Spinal cord (tissue), 10 donors: ENCODE measurements at places on chromosomes 3 and 15.
A peak's percentile ranks its signal among the peaks of the same experiment; 100 is the strongest.

- no peaks in the 10 kb centered on the region for H3K27me3 ChIP-seq
- H3K4me3 ChIP-seq, result no peak overlapping the region
- no peak for DNase-seq
- no peak overlapping the region for H3K27ac ChIP-seq
- H3K4me1 ChIP-seq, result no peaks in the 10 kb centered on the region
- H3K36me3 ChIP-seq, result no peaks in the 10 kb centered on the region
These were observed 519.3 kb downstream of the NLGN1 start for GRCh38 chr3:173916799-173917198.

DNA sequence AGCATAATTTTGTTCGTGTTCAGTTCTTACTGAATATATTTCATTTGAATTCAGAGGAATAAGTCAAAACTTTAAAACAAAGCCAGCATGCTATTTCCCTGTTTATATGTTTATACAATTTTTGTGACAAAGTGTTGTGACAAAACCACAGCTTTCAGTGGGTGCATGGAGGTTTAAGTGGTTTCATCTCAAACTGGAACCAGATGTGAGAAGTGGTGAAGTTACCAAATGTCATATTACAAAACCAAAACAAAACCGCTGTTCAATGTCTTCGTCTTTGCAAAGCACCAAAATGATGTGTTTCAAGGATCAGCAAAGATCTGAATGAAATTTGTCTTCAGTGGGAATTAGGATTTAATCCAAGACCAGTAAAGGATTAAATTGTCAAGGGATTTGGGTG, 59.3 kb upstream of the OSTN start:
- no peaks in the 10 kb centered on the region for H3K27me3 ChIP-seq
- no peak overlapping the region for H3K4me3 ChIP-seq
- no peaks in the 10 kb centered on the region for H3K4me1 ChIP-seq

DNA sequence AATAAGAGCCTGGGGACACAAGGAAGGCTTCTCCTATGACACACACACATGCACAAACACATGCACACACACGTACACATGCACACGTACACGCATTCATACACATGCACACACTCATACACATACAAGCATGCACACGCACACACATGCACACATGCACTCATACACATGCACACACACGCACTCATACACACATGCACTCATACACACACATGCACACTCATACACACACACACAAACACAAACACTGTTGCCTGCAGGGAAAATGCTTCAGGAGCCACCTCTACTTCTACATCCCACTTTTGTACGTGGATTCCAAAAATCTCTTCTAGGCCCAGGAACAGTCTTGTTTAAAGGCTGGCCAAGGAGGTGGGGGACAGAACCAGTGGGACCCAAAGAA, 20.7 kb upstream of the NR2E3 start:
- no peak overlapping the region for H3K27ac ChIP-seq
- no peak for DNase-seq
- H3K36me3 ChIP-seq, result no peaks in the 10 kb centered on the region
- H3K4me3 ChIP-seq, result no peak overlapping the region

GRCh38 chr3:67529915-67530314, 124.5 kb downstream of the SUCLG2 start:
- H3K27ac ChIP-seq, result no peak overlapping the region
- no peaks in the 10 kb centered on the region for H3K4me1 ChIP-seq
- H3K36me3 ChIP-seq, result no peaks in the 10 kb centered on the region
- H3K27me3 ChIP-seq, result no peaks in the 10 kb centered on the region

DNA sequence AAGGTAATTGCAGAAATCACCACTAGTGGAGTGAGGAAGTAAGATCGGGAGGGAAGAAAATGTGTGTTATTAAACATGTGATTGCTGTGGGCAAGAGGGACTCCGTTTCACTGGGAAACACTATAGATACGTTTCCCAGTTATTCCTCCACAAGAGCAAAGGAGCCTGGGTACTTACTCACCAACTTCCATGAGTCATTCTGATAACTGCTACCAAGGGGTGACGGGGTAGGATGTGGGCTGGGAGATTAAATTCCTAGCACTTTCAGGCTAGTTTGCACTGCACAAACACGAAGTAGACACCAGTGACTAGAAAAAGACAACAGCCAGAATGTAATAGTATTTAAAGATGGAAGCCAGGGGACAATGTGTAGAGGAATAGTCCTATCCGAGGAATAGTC, 812.9 kb upstream of the CFAP20DC start:
- no peak for DNase-seq
- H3K36me3 ChIP-seq, result no peaks in the 10 kb centered on the region
- no peaks in the 10 kb centered on the region for H3K27me3 ChIP-seq
- no peak overlapping the region for H3K27ac ChIP-seq

- H3K27me3 ChIP-seq, result no peaks in the 10 kb centered on the region
- no peak overlapping the region for H3K4me3 ChIP-seq
- H3K27ac ChIP-seq, result peak overlapping the region; percentile 81
- DNase-seq, result no peak
- H3K36me3 ChIP-seq, result no peaks in the 10 kb centered on the region
These were observed 193.6 kb downstream of the UACA start for GRCh38 chr15:70569714-70570231.

- H3K4me1 ChIP-seq, result no peaks in the 10 kb centered on the region
- H3K27me3 ChIP-seq, result no peaks in the 10 kb centered on the region
- no peak overlapping the region for H3K4me3 ChIP-seq
- H3K36me3 ChIP-seq, result no peaks in the 10 kb centered on the region
These were observed 45.5 kb downstream of the TFG start for GRCh38 chr3:100754563-100755334.

DNA sequence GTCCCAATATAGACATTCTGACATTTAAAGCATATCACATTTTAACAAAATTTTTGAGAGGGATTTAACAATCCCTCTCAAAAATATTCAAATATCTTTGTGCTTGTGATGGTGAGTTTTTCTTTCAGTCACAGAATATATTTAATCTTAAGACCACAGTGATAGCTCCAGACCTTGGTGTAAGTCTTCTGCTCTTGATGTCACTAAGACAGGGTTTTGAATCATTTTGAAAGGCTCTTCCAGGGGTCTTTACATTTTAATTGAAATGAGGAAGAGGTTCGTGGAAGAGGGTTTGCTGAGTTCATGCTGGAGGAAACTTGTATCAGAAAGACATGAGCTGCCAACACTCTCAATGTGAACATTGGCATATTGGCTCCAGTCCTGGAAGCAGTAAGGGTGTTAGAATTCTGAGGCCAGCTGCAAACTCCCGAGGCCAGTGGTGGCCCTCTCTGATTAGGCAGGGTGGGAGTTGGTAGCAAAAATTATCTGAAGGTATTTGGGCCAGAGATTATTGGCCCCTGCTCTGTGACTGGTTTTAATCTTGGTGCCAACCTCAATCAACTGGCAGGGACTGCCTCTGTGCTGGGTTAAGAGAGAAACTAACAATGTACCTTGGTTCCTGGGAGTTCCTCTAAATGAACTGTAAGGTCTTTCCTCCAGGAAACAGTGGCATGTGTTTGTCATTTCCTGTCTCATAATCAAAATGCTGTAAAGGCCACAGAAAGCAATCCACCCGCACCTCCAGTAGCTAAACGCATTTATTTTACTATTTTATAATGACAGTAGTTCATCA, 5.3 kb downstream of the POU1F1 start:
- H3K36me3 ChIP-seq, result no peaks in the 10 kb centered on the region
- no peak for DNase-seq
- H3K27ac ChIP-seq, result no peak overlapping the region

GRCh38 chr15:83318861-83319415, 34.5 kb upstream of the BNC1 start:
- no peaks in the 10 kb centered on the region for H3K36me3 ChIP-seq
- peaks cover 4% of the 10 kb centered on the region for H3K4me1 ChIP-seq
- H3K4me3 ChIP-seq, result no peak overlapping the region
- no peak for DNase-seq
- no peak overlapping the region for H3K27ac ChIP-seq

DNA sequence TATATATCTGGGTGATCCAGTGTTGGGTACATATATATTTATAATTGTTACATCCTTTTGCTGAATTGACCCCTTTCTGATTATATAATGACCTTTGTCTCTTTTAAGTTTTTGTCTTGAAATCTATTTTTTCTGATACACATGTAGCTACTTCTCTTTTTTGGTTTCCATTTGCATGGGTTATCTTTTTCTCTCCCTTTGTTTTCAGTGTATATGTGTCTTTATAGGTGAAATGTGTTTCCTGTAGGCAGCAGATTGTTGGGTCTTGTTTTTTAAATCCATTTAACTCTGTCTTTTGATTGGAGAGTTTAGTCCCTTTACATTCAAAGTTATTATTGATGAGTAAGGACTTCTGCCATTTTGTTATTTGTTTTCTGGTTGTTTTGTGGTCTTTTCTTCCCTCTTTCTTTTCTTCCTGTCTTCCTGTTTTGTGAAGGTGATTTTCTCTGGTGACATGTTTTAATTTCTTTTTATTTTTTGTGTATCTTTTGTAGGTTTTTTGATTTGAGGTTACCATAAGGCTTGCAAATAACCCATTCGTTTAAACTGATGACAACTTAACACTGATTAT, 56.8 kb downstream of the STARD9 start:
- peaks cover 3% of the 10 kb centered on the region for H3K36me3 ChIP-seq
- H3K27ac ChIP-seq, result no peak overlapping the region
- DNase-seq, result no peak
- H3K27me3 ChIP-seq, result no peaks in the 10 kb centered on the region

- H3K36me3 ChIP-seq, result no peaks in the 10 kb centered on the region
- no peak overlapping the region for H3K27ac ChIP-seq
- H3K4me1 ChIP-seq, result peaks cover 14% of the 10 kb centered on the region
- DNase-seq, result no peak
- H3K4me3 ChIP-seq, result no peak overlapping the region
These were observed 85.5 kb downstream of the FOXP1 start for GRCh38 chr3:71497971-71498444.

GRCh38 chr3:156561533-156561932, 6.6 kb upstream of the SSR3 start:
- no peak for DNase-seq
- H3K27me3 ChIP-seq, result peaks cover 2% of the 10 kb centered on the region
- H3K4me1 ChIP-seq, result no peaks in the 10 kb centered on the region
- H3K27ac ChIP-seq, result no peak overlapping the region
- no peaks in the 10 kb centered on the region for H3K36me3 ChIP-seq

DNA sequence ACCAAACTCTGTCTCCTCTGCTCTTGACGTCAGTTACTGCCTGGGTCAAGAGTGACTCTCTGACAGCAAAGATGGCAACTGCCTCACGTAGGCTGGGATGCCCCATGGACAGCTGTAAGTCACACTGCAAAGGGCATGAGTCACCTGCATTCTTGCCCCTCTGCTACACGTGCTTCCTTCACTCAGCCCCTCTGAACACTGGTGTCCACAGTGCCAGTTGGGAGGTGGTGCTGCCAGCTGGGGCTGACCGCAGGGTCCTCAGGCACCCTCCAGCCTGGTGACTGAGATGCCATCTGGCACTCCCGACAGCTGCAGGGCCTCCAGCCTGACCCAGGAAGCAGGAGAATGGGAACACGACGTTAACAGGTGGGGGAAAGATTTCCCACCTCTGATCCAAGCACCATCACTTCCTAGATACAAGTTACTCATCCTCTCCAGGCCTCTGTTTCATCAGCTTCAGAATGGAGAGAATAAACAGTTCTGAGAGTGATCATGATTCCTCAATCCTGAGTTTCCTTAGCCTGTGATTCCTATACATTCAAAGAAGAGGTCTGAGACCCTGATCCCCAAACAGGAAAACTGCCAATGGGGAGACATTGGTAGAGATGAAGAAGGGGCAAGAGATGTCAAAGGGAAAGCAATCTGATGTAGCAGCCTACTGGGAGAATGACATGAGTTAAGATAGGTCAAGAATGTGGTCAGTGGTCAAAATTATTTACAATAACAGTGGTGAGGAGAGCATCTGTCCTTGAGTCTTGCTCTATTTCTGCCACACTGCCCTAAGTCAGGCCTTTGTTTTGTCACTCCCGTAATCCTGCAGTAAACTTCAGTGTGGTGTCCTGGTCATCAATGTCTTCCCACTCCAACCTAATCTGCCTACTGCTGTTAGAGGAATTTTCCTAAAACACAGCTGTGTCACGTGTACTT, 86.1 kb upstream of the BCL6 start:
- H3K27me3 ChIP-seq, result no peaks in the 10 kb centered on the region
- DNase-seq, result no peak
- H3K4me1 ChIP-seq, result no peaks in the 10 kb centered on the region
- H3K4me3 ChIP-seq, result no peak overlapping the region
- H3K27ac ChIP-seq, result no peak overlapping the region

DNA sequence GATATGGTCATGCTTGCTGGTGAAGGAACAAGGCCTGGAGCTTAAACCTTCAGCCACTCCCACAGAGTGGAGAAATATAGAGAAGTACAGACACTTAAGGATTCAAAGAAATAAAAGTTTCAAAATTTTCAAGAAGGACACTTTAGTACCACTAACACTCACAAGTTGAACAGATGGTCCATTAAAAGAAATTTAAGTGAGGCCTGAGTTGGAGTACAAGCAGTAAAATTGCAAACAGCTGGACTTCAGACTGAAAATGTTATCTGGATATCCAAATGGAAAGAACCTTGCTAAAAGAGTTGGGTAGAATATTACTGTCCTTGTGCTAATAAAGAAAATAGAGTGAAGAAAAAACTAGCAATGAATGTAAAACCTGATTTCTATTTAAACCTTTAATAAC, 397.1 kb upstream of the KCNMB2 start:
- H3K4me1 ChIP-seq, result no peaks in the 10 kb centered on the region
- no peaks in the 10 kb centered on the region for H3K36me3 ChIP-seq
- no peak overlapping the region for H3K4me3 ChIP-seq
- no peak overlapping the region for H3K27ac ChIP-seq

GRCh38 chr3:114207768-114208167, 28.9 kb upstream of the DRD3 start:
- no peak for DNase-seq
- H3K4me1 ChIP-seq, result no peaks in the 10 kb centered on the region
- no peak overlapping the region for H3K27ac ChIP-seq
- no peaks in the 10 kb centered on the region for H3K27me3 ChIP-seq
- H3K4me3 ChIP-seq, result no peak overlapping the region
- no peaks in the 10 kb centered on the region for H3K36me3 ChIP-seq

- H3K36me3 ChIP-seq, result no peaks in the 10 kb centered on the region
- H3K4me1 ChIP-seq, result peaks cover 20% of the 10 kb centered on the region
- H3K4me3 ChIP-seq, result no peak overlapping the region
- peak overlapping the region; percentile 78 for H3K27ac ChIP-seq
- no peaks in the 10 kb centered on the region for H3K27me3 ChIP-seq
These were observed 23.3 kb downstream of the ANAPC13 start for GRCh38 chr3:134462331-134462941.

DNA sequence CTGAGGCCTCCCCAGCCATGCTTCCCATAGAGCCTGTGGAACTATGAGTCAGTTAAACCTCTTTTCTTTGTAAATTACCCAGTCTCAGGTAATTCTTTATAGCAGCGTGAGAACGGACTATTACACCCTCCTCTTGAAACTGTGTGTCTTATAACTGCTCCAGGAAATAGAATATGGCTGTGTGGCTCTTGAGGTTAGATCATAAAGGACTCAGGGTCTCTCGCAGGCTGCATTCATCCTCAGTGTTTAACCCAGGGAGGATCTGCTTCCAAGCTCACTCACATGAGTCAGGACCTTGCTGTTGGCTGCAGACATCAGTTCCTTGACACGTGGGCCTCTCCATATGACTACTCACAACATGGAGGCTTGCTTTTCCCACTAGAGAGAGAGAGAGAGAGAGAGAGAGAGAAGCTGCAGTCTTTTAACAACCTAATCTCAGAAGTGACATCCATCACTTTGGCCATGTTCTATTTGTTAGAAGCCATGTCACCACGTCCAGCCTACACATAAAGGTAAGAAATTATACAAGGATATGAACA, 114.3 kb upstream of the UBE2E1 start:
- no peaks in the 10 kb centered on the region for H3K36me3 ChIP-seq
- DNase-seq, result no peak
- no peaks in the 10 kb centered on the region for H3K27me3 ChIP-seq
- H3K4me1 ChIP-seq, result peaks cover 6% of the 10 kb centered on the region
